ENCODE measurements at places on chromosomes 7 and 10.
A peak's percentile ranks its signal among the peaks of the same experiment; 100 is the strongest.

DNA sequence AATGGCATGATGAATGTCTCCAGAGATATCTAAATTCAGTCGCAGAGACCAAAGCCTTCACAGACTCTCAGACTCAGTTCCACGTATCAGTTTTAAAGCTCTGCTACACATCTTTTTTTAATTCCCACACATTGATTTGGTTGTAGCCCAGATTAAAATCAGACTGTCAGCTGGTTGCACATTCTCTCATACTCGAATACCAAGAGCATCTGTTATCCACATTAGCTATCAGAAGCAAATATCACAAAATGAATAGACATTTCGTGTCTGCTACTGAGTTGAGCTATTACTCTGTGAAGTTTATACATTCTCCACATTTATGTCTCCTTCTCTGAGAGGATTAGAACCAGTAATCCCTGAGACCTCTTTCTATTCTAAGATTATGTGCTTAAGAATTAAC is 229.2 kb downstream of the GPAM start:
- no peak for DNase-seq

DNA sequence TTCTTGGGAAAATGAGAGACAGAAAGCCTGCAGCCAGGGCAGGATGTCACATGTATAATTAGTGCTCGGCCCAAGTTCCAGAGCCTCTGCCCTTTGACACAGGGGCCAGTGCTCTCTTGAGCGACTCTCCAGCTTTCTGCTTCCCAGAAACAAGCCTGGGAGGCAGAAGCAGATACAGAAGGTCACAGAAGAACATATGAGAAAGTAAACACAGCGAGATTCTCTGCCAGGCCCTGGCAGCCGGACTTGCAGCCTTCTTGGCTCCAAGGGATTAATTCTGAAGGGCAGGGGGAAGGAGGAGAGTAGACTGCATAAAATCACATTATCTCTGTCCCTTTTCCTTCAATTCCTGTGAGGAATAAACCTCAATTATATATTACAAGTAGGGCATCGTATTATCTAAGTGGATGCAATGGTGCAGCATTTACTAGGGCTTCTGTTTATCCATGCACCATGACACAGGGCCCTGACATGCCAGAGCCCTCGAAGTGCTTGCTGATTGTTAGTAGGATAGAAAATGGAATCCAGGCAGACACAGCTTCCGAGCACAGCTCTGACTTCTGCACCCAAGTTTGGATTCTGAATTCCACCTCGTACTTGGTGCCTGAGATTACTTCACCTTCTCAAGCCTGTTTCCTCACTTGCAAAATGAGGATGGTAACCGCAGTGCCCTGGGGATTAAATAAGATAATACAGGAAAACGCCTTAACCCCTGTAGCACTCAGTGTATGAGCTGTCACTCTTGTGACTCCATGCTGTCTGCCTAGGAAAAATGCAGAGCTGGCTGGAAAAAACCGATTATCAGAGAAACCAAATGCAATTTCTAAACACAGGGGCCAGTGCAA is 536.5 kb downstream of the TNS3 start:
- peak; percentile 20 for DNase-seq

- no peak for DNase-seq
Measured at GRCh38 chr7:739455-739982, 12.4 kb upstream of the PRKAR1B start.

DNA sequence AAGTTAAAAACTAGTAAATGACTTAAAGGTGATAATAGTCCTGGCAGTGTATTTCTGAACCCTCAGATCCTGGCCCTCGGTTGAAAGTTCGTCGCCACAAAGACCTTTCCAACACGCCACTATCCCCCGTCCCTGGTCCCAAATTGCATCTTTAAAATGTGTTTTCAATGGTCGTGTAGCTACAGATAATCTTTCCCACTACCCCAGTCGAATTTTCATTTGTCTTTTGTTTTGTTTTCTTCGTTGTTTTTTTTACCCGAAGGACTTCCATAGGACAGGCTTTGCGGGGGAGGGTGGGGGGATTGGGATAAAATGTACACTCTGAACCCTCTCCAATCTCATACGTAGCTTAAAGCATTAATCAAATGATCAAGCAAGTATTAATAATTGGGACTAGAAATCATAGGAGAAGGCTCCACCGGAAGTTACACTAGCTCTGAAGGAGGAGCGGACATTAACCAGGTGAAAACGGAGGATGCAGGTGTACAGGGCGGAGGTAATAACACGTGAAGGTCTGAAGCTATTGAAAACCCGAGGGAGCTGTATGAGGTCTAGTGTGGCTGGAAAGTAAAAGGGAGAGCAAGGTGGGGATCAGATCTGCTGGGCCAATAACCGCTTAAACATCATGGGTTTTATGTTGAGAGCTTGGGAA is 32.8 kb upstream of the PHF14 start:
- DNase-seq = no peak

DNA sequence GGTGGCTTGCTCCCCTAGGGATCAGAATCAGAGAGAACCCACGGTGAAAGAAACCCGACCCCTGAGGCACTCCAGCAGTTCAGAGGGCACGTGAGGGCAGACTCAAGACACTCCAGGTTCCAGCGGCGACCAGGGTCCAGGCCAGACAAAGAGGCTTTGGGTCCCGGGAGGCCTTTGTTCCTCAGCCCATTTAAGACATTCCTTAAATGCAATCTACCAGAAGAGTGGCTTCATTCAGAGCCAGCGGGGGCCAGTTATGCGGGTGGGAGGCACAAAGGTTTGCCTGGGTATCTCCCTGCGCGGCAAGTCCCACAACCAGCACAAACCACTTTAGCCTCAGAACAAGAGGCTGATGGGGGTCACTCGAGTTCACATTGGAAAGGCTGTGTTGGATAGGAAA is 53.6 kb downstream of the AFAP1L2 start:
- DNase-seq = no peak

GRCh38 chr10:122237331-122237990 is 33.6 kb upstream of the BTBD16 start:
- DNase-seq = no peak

DNA sequence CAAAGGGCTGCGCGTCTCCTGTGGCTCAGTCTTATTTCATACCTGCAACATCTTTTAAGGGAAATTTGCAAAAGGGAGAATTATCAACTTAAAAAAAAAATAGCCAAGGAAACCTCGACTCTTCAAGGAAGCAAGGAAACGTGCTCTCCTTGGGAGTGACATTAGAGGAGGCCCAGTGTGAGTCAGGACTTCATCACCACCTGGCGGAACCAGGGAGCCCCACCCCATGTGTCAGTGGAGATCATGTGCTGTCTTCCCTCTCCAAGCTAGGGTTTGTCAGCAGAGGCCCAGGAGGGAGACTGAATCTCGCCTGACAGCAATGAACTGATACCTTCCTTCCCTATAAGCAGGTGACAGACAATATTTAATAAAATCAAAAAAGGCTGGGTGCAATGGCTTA is 28.9 kb downstream of the POR start:
- DNase-seq = no peak

GRCh38 chr7:139993169-139993568 is 69.6 kb downstream of the PARP12 start:
- no peak for DNase-seq

DNA sequence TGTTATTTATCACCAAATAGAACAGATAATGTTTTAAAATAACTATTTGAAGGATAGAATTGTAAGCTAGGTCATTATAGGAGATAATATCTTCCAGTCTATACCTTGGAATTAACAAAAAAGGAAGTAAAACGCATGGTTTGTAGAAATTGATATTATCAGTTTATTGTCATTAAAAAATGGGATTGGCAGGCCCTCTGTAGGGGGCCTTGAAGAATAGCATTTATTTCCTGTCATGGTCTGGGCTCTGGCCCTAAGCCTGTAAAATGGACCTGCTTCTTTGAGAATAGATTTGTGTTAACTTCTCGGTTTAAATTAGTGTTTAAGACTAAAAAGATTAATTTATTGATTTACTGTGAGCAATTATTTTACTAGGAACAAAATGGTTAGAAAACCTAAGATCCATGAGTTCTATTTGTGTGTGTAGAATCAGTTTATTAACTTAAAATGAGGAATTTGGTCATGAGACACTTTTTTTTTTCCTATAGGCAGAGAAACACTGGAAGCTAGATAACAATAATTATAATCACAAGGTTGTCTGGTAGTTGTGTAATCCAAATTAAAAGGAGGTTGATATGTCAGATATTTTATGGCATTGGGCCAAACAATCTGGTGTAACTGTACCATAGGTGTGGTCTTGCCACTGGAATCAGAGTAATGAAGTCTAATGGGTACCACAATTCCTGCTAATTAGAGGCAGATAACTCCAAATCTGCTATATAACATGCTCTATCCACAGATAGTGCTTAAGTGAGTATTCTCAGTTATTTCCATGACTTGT is 197.4 kb upstream of the FOXP2 start:
- no peak for DNase-seq

DNA sequence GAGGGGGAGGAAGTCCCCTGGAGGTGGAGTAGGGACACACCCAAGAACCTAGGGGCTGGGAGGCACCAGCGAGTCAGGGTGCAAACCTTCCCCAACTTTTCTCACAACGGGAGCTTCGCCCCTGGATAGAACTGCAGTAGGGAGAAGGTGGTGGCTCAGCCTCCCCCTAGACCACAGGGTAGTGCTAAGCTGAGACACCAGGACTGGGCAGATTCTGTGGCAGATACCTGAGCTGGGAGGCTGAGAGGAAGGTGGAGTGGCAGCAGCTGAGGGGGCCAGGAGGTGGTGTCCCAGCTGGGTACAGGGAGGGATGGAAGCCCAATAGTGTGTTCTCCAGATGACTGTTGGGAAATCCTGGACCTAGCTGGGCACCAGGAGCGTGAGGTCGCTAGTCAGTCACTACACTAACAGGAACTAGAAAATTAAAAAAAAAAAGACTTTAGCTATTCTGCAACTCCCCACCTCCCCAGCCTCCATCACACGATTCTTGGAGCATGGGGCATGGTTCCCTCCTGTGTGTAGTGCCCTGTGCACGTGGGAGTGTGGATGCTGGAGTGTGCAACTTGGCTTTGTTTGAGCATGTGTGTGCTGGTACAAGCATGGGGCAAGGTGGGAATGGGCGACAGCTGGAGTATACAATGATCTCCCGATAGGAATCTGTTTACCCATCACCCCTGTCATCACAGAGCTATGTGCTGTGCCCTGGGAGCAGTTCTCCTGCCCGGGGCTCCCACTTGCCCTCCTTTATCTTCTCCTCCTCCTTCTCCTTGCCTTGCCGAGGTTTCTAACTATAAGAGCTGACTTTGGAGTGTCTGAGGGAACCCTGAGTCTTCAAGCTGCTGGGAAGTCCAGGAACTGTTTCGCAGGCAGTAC is 8.8 kb upstream of the TRPV6 start:
- DNase-seq = no peak

- DNase-seq = no peak
Measured at GRCh38 chr10:1009071-1009494, 16.6 kb downstream of the IDI2 start.

- DNase-seq = no peak
Measured at GRCh38 chr7:43485580-43485979, 97.3 kb upstream of the STK17A start.

DNA sequence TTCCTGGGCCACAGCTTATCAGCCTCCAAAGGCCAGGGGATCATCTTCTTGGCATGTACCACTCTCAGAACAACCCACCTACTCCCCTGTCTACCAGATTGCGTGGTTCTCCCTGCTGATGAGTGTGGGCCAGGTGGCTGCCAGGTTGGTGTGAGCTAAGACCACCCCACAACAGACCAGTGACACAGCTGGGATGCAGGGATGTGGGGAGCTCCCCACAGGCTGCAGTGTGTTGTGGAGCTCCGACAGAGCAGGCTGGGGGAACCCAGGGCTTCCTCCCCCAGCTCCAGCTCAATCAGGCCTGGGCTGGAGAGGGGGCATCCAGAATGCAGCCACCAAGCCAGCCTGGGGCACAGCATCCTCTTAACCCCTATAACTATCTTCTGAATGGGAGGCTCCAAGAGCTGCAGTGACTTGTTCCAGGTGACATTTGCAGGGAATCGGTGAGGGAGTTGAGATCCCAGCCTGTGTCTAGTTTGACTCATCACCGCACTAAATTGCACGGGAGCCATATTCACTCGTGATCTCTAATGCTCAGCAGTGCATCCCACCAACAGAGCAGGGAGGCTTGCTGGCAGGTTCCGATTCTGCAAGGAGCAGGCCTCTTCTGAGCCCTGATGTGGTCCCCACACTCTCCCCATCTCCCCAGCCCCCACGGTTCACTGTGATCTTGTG is 596 bp upstream of the GDF2 start:
- DNase-seq = no peak

DNA sequence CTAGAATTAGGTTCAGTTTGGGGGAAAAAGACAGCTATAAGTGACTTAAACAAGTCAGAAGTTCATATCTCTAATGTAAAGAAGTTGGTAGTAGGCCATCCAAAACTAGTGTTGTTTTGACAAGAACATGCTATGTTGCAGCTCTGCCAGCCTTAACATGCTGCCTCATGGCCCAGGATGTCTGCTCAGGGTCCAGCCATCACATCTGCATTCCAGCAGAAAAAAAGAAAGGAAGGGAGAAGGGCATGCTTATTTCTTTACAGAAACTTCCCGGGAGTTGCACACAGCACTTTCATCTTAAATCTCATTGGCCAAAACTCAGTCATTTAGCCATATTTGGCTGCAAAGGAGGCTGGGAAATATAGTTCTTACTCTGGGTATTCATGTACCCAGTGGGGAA is 400.4 kb upstream of the PODXL start:
- no peak for DNase-seq

- DNase-seq = no peak
Measured at GRCh38 chr7:12974451-12975166, 287.2 kb downstream of the ARL4A start.

GRCh38 chr10:13113544-13113943 is 13.6 kb downstream of the OPTN start:
- DNase-seq = no peak

DNA sequence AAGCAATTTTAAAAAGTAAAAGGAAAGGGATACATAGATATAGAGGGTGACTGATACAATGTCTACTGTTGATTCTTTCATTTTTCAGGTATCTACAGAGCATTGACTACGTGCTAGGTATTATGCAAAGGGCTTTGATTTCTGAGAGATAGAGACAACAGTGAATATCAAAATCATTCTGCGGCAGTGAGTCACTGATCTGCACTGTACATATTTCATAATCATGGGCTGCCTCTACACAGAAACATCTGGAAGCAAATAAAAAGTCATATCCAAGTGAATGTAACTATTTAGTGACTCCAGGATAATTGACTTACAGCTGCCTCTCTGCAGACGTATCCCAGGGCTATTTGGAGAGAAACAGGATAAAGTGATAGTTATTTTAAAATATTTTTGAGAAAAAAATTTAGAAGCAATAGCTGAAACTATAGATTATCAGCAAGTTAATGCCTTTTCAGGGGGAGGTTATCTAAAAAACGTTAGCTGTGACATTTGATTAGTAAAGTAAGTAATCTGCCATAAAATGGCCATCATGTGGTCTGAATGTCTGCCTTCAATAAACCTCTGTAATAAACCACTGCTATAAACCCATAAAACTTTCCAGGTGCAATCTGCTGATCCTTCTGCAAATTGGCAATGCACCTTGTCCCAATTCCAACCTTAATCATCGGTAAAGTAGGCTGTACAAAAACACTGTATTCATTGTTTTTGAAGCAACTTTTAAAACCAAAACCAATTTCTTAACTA is 43.7 kb downstream of the CPXM2 start:
- DNase-seq = peak; percentile 12

All from AG08396 (cell line).